RPMI7951 (cell line): ENCODE measurements at places on chromosomes 1 and 21.

GRCh38 chr1:167454894-167455785 lies 63.2 kb downstream of the CD247 start:
- peak; percentile 54 for DNase-seq

GRCh38 chr1:230350208-230350921 lies 75.8 kb downstream of the PGBD5 start:
- DNase-seq: peak; percentile 67

DNA sequence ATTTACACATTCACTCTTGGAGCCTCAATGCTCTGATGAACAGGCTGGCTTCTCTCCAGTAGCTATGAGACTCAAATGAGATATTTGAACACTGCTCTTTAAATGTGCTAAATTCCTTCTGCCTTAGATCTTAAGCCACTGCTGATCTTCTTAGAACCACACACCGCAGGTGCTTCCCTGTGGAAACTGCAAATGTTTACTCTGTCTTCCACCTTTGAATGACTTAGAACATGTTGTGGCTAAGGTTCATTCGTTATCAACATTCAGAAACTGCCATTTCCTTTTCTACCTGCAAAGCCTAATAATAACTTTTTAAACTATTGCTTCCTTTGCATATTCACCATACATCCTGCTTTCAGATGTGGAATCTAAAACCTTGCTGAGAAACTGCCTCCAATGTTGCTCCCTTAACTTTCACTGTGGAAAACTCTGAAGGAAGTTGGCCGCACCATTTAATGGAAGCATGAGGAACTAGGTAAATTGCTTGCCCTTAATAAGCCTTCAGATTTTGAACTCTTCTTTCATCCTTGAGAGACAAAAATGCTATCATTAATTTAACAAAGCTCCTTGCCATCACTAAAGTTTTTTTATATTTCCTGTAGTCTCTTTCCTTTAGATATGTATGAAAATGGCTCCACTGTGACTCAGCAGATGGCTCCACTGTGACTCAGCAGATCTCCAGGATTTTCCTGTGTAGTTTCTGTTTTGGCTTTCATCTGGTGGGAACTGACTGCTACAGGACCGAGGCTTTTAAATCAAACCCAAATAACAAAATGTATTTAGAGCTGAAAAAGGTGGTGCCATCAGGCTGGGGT lies 143.8 kb downstream of the TNFSF18 start:
- DNase-seq: peak; percentile 85

GRCh38 chr1:151825204-151825603 lies 6.4 kb downstream of the RORC start:
- no peak for DNase-seq

DNA sequence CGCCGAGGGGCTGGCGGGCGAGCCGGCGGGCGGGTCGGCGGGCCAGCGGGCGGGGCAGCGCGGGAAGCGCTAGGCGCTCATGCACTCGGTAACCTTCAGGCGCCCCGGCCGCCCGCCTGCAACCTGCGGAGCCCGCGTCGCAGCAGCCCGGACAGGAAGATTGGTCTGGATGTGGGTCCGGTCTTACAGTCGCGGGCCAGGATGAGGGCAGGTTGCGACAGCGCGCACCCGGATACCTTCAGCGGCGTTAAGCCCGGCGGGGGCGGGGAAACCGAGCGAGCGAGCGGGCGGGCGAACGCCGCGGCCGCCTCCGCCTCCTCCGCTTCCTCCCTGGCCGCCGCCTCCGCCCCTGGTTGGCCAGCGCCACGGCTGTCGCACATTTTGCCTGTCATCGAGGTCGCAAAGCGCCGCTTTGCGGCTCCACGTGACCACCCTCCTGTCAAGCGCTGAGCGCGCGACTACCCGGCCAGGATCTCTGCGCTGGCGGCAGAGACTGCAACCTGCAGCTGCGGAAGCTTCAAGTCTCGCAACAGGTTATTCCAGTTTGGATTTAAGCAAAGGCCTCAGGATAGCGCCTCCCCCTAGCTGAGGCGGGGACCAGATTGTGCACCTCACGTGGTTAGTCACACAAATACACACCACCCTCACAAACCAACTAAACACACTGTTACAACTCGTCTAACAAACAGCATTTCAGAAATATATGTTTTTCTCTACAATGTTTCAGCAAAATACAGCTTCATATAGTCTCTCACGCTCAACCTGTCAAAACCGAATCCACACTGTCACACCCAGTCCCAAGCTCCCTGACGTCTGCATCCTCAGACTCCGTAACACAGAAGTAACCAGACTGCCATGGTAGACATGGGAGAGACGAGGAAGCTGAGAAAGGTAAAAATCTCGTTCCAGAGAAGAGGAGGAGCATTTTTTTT lies at the start of gene FAF1:
Gene FAF1 (minus strand): TSS at position 355 of the 932 bp plus-strand sequence. CDS start 456 bp downstream, outside the sequence.
- DNase-seq: peak; percentile 96

- peak; percentile 76 for DNase-seq
Measured at GRCh38 chr1:240499012-240499411, 112.9 kb downstream of the GREM2 start.

GRCh38 chr1:117820096-117820495 lies 109.3 kb downstream of the GDAP2 start:
- DNase-seq: no peak

DNA sequence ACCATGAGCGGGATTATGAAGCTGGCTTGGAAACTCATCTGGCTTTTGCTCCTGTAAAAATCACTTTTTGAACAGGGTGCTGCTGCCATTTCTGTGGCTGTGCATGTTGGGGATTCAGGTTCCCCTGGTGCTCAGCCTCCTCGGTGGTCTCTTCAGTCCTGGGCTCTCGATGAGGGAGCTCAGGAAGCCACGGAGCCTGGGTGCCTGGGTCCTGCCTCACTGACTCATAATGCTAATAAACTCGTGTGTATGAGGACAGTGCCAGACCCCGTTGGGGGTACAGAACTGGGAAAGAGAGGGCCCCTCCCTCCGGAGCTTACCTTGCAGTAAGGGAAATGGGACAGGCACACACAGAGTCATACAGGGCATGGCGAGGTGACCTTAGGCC lies 5.8 kb downstream of the COQ8A start:
- DNase-seq: no peak

DNA sequence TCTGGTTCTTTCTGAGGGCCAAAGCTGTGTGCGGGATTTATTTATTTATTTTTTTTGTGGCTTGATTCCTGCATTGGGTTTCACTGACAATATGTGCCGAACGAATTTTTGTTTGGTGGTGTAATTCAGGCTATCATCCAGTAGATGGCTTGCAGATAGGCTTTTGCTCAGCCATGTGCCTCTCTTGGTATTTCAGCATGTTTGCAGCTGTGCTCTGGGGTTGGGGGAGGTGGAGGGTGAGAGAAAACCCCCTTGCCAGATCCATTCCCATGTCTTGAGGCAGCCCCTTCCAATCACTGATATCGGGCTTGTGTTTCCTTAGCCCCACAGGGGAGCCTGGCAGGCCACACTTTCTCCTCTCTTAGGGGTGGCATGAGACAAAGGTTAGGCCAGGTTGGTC lies 302.4 kb downstream of the PTGER3 start:
- DNase-seq: peak; percentile 2

DNA sequence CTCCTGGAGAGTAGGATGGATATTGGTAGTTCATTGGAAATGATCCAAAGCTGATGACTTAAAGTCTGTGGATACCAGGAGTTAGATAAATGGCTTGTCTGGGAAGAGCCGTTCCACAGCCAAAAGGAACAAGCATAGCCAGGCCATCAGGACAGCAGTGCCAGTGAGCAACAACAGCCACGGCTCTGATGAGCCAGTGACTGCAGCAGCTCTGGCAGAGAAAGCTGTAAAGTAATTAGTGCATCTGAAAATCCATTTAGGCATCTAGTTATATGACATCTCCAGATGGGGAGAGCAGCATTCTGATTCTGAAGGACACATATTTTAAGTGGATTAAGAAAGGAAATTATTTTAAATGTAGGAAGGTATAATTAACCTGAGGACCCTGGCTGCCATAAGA lies 256.2 kb upstream of the PLXNA2 start:
- no peak for DNase-seq

DNA sequence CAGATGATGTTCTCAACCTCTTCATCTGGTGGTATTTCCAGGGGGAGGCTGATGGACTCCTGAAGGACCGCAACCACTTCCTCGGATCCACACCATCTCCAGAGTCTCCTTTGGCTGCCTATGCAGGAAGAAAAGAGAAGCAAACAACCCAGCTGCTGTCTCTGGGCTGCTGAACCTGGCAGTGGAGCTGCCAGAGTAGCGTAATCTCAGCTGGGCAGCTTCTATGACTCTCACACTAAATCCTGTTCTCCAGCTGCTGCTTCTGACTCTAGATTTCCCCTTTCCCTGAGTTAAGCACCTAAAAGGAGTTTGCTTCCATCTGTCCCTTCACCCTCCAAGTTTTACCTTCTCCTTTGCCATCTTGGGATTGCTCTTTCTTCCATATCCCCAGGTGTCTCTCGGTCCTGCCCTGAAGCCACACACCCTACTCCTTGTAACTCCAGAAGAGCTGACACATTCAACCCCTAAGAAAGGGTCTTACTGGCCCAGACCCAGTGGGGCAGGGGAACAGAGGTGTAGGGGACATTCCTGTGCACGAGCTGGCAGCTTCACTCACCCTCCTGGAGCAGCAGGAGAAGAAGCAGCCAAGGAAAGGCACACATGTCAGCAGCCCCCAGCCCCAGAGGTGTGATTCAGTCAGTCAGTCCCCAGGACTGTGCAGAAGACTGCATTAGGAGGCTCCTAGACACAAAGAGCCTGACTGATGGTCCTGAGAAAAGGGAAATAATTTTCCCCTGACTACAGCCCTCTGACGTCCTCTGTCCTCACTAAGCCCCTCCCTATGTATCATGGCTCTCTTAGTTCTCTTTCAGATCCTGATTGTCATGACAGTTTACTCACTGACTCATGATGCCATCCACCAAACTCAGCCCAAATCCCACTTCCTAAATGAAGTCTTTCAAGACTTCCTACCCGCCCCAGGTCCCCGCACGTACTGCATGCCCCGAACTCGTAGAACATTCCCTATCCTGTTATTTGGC lies at the start of gene SLAMF9:
Gene SLAMF9 (minus strand): TSS at position 702 of the 980 bp plus-strand sequence. CDS start 100 bp downstream, at position 602.
- DNase-seq: peak; percentile 58

DNA sequence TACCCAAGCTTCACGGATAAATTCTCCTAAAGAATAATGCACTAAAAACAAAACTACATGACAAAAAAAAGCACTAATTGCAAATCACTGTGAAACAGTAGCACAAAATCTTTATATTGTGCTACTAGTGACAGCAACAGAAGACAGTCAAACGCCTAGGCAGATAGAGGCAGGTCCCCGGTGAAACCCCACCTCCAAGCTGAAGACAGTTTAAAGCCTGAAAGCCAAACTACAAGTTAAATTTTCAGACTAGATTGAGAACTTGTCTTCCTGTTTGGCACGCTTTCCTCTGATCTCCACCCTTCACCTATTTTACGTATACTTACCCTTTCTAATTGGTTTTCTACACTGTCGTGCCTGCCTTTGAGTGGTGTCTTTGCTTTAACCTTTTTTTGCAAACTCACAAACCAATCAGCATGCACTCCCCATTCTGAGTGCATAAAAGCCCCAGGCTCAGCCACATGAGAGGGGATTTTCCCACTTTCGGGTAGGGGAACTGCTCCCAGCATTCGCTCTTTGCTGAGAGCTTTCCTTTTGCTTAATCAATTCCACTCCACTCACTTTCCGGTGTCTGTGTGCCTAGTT lies 3.6 kb upstream of the BACH1 start:
- DNase-seq: no peak

DNA sequence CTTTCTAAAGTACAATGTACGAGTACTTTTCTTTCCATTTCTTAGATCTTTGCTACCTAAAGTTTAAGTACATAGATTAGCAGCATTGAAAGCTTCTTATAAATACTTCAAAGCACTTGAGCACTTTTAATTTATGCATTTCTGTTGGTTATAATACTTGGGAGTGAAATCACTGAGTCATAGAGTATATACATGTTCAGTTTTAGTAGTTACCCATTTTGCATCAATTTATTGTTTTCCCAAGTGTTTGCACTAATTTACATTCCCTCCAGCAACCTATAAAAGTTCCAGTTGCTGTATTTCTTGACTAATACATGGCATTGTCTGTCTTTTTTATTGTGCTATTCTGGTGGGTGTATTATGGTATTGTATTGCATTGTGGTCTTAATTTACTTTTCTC lies 20.3 kb downstream of the PRKAA2 start:
- DNase-seq: no peak

DNA sequence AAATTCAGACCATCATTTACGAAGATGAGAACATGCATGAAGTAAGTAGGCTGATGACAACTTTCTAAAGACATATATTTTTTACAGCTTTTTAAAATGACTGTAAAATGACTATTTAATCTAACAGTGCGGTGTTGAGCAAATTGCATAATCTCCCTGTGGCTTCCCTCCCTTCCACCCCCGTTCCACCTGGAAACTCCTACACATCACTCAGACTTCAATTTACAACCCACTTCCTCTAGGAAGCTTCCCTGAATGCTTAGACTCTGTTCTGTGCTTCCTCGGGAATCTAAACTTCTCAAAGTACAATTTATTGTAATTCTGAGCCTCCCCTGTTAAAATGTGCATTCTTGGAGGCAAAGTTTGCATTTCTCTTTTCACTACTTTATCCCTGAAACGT lies 354.9 kb downstream of the DPYD start:
- DNase-seq: no peak

DNA sequence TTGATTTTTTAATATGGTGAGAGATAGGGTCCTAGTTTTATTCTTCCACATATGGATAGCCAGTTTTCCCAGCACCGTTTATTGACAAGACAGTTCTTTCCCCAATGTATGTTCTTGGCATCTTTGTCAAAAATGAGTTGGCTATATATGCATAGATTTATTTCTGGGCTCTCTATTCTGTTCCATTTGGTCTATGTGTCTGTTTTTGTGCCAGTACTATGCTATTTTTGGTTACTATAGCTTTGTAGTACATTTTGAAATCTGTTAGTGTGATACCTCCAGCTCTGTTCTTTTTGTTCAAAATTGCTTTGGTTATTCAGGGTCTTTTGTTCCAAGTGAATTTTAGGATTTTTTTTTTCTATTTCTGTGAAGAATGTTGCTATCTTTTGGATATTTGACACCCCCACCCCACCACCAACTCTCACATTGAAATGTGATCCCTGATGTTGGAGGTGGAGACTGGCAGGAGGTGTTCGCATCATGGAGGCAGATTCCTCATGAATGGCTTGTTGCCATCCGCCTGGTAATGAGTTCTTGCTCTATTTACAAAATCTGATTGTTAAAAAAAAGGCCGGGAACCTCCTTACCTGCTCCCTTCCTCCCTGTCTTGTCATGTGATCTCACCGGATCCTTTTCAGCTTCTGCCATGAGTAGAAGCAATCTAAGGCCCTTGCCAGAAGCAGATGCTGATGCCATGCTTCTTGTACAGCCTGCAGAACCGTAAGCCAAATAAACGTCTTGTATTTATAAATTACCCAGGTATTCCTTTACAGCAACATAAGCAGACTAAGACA lies 54.8 kb upstream of the KRTAP19-8 start:
- no peak for DNase-seq

DNA sequence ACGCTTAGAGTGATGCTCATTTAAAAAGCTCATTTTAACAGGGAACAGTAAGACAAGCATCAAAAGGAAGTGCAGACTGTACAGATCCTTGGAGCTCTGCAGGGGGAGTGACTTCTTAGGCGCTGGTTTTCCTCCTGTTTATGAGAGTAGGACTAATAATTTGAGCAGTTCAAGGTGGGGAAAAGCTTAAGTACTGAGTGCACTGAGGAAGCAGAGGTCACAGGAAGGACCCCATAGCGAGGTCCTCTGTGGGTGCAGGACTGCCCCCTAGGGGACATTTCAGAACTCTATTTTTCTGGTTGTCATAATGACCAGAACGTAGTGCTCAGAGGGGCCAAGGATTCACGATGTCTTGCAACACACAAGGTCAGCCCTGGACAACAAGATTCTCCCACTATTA lies 112.1 kb downstream of the HLCS start:
- DNase-seq: no peak

- DNase-seq: no peak
Measured at GRCh38 chr1:60298290-60298689, 224.7 kb upstream of the C1orf87 start.

- no peak for DNase-seq
Measured at GRCh38 chr1:154716614-154717527, 108.9 kb upstream of the ADAR start.
